Midbrain (tissue), 1 donor: ENCODE measurements at places on chromosomes 6 and 20.

- DNase-seq: no peak
These were observed 17.0 kb upstream of the ARG1 start for GRCh38 chr6:131555992-131556391.

DNA sequence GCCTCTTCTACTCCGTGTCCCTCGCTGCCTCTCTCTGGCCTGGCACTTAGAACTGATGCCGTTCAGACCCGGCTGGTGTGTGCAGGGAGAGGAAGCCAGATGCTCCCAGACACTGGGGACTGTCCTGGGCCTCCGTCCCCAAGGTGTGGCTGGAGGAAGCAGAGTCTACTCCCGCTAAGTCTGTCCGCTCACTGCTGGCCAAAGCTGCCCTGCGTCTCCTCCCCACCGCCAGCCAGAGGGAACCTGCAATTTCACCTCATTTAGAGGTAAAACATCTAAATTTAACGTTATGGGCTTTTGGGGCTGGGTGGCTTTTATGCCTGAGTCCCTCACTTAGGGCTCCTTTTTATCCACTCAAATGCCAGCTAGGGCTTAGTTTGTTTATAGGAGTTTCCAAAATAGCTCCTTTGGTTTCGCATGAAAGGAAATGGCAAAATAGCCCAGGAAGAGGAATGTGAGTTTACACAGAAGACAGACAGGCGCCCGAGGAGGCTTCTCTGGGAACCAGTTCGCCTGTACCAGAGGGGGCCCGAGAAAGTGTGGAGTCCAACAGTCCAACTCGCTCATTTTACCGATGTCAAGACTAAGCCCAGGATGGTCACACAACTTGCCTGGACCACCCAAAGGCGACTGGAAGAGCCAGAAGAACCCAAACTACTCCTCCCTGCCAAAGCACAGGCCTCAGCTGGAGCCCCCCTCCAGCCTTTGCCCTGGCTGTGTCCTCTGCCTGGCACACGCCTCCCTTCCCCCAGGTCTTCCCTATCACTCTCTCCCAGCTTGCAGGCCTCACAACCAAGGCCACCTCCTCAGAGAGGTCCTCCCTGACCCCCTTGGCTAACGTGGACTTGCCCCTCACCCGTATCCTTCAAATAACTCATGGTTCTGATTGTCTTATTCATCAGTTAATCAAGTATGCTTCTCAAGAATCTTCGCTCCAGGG is 54.5 kb downstream of the RIPOR3 start:
- no peak for DNase-seq

- DNase-seq: no peak
These were observed 64.6 kb upstream of the PTPN1 start for GRCh38 chr20:50445354-50446151.

- DNase-seq: no peak
These were observed 4.7 kb downstream of the ADNP start for GRCh38 chr20:50926530-50926929.

DNA sequence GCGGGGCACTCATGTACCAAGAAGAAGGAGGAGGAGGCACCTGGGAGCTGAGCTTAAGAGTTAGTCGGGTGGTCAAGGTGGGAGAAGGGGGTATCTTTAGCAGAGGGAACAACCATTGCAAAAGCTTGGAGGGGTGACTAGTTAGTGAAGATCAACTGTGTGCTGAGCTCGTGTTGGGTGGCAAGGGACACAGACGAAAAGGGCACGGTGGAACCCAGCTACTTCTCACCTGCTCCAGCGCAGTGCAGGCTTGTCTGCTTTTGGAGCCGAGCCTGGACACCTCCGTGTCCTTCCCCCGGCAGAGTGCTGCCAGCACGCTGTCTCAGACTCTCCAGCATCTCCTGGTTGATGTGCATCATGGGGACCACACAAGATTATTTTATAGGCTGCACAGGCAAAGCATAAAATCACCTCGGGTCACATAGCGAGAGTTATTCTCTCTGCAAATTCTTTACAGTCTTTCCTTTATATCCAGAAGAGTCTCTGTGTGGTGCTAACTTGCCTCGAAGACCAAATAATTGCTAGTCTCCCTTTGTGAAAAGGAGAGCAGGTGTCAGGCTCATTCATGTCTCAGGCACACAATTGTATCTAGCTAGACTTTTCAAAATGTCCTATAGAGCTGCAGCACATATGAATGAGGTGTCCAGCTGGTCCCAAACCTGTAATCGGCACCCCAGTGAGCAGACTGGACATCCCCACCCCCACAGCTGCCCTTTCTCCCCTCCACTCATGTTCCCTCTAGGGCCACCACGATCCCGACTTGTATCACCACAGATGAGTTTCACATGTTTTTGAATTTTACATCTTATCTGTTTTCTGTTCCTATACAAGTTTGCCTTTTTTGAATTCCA is 123.4 kb downstream of the CEBPB start:
- no peak for DNase-seq

DNA sequence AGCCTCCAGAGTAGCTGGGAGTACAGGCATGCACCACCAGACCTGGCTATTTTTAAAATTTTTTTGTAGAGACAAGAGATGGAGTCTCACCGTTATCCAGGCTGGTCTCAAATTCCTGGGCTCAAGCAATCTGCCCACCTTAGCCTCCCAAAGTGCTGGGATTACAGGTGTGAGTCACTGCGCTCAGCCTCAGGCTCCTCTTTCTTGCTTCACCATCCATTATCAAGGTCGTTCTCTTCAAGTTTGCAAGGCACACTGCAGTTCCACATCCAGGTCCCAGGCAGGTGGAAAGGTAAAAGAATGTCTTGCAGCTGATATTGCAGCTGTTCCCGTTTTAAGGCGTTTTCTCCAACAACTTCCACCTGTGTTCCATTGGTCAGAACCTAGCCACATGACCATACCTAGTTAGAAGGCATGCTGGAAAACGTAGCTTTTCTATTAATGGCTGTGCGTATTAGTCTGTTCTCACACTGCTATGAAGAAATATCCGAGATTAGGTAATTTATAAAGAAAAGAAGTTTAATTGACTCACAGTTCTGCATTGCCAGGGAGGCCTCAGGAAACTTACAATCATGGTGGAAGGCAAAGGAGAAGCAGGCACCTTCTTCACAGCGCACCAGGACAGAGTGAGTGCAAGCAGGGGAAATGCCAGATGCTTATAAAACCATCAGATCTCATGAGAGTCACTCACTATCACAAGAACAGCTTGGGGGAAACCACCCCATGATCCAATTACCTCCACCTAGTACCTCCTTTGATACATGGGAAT is 51.7 kb downstream of the PCNA start:
- DNase-seq: no peak

DNA sequence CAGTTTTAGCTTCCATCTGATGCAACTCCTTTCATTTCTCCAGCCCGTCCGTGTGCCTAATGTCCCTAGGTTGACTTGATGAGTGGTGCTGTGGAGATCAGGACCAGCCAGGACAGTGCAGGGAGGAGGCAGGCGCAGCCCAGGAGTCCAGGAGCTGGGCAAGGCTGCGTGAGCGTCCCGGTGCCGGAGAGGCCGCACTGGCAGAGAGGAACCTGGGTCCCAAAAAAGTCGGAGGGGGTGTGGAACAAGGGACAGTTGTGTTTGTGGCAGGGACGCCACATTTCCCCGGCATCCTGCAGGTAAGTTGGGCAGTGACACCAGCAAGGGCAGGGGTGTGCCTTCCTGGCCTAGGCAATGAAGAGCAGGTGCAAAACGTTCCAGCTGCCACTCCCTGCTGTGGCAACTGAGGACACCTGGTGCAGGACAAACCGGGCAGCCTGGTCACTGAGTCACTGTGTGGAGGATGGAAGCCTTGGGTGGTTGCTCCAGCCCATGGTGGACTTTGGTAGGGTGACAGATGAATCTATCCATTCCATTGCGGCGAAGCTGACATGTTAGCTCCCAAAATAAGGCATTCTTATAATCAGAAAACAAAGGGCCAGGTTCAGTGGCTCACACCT is 53.2 kb downstream of the RAMACL start:
- DNase-seq: no peak

DNA sequence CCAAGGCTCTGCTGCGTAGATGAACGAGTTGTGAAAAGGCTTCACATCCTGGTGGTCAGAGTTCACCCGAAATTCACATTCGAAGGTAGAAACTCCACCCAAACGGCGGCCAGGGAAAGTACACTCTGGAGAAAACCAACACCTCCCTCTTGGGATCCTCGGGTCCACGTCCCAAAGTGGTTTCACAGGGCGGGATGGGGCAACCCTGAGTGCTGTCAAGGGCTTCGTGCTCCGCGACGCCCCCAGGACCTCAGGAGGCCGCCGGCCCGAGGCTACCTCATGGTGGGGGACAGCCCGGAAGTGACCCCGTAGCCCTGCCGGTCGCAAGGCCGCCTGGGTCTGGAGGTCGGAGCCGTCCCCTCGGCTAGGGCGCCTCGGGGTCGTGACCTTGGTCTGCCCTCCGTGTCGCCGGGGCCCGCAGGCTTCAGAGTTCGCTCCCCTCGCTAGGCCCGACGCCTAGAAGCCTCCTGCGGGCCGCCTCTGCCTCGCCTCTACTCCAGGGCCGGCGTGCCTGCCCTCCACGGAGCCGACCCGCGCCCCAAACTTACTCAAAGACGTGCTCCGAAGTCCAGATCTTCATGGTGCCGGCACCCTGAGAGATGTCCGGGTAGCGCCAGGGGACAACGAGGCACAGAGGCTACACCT is at the start of gene PRELID3B:
Gene PRELID3B, minus strand, starts transcription at position 636 of the 645 bp plus-strand sequence. Its CDS starts 56 bp downstream, at position 580.
- DNase-seq: no peak

DNA sequence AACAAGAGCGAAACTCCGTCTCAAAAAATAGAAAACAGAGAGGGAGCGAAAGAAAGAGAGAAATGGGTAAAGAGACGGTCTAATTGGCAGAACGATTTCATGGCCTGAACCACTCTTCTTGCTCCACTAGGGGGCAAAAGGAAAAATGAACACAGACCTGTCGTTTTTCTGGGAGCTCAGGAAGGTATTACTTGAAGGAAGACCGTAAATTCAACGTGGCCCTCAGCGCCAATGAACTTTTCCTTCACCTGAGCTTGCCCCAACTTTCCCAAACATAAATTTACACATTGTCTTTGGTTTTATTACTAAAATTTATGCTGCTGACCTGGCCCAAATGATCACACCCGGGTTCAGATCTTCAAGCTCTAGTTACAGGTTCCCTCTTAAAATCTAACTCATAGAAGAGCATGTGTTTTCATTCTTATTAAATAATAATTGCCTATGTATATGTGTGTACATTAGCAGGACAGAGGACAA is 67.3 kb downstream of the ATP9A start:
- DNase-seq: peak; percentile 12

DNA sequence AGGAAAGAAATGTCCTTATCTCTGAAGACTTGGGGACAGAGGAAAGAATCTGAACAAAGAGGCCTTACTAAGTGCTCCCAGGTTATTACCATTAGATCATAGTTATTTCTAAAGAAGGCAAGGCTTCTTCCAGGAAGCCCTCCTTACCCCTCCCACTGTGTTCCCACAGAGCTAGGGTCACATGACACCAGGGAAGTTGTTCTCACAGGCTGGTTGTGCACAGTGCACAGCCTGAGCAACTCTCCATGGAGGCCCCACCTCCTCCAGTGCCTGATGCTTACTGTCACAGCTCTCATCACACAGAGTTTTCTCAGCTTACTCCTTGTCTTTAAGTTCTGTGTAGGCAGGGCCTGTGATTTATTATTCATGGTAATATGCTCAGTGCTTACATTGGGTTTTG is 68.9 kb upstream of the SCGN start:
- no peak for DNase-seq

DNA sequence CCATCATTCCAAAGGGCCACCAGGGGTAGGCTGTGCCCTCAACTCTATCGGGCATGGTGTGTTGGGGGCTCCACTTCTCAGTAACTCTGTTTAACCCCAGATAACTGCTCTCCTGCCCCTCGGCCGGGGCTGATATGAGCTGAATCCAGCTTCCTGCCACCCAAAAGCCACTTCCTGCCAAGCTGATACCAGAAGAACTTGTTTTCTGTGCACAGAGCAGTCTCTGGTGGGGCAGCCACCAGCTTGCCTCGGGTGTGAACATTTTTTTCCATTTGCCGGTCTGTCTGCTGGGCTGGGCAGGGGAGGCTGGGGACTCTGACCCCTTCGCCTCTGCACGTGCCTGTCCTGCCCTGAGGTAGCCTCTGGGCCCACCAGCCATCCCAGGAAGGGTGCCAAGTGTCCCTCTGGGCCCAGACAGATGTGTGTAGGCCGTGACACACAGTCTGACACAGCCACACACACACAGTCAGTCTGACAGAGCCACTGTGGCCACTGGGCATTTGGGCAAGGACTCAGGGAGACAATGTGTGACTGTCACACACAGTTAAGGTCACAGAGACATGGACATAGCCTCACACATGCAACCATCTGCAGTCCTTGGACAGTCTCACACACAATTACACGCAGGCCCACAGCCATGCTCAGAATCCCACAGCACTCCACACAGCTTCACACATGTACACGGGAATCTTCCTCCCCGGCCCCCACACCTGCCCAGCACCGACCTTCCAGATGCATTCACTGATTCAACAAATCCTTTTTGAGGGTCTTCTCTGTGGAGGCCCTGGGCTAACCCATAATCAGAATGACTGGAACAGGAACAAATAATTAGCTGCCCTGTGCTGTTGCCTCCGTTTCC is 45.1 kb downstream of the NOL4L start:
- DNase-seq: no peak

GRCh38 chr20:44734938-44735337 is 10.7 kb upstream of the KCNK15 start:
- DNase-seq: no peak

GRCh38 chr6:45886776-45887175 is 128.9 kb downstream of the CLIC5 start:
- DNase-seq: no peak

- no peak for DNase-seq
These were observed 206.5 kb downstream of the DOK5 start for GRCh38 chr20:54681869-54682268.

- DNase-seq: no peak
These were observed 98.7 kb downstream of the ZMYND8 start for GRCh38 chr20:47257771-47258170.

GRCh38 chr6:133682506-133683307 is 206.2 kb upstream of the TCF21 start:
- DNase-seq: no peak

GRCh38 chr6:89501222-89501621 is 68.3 kb downstream of the ANKRD6 start:
- DNase-seq: no peak

- DNase-seq: no peak
These were observed 2.6 kb upstream of the ANKRD6 start for GRCh38 chr6:89430201-89430962.

GRCh38 chr20:4813076-4813862 is 91.6 kb downstream of the PRND start:
- DNase-seq: peak; percentile 31
